Ascending aorta (tissue), 2 donors: ENCODE measurements at places on chromosomes 4 and X.

GRCh38 chrX:132775263-132775823 is 183.1 kb downstream of the HS6ST2 start:
- no peak for DNase-seq

DNA sequence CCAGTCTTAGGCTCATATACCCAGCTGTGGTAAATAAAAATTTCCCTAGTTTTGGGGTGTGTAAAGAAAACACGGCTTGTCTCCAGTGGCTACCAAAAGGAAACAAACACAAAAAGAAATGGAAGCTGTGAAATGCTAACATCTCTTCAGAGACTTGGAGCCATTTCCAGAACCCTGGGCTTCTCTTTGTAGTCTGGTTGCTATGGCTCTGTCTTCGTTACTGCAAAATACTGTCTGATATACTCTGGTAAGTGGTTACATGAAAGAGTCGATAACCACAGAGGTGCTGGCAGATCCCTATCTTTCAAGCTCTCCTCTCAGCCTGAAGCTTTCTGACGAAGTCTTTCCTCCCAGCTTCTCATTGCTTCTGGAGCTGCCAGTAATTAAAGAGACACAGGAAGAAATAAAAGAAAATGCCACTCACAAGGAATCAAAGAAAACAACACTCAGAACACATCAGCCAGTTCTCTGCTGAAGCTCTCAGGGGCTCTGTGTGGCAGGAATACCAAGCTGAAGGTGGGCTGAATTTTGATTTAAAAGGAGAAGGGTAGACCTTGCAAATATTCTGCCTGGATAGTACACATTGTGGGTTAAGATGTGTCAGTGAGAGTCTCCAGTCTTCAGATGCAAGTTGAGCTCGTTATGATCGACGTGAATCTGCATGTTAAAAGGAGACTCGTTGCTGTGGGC is 107.6 kb upstream of the FAM9C start:
- DNase-seq = no peak

- DNase-seq = no peak
These were observed 41.4 kb downstream of the JADE3 start for GRCh38 chrX:46953597-46953996.

DNA sequence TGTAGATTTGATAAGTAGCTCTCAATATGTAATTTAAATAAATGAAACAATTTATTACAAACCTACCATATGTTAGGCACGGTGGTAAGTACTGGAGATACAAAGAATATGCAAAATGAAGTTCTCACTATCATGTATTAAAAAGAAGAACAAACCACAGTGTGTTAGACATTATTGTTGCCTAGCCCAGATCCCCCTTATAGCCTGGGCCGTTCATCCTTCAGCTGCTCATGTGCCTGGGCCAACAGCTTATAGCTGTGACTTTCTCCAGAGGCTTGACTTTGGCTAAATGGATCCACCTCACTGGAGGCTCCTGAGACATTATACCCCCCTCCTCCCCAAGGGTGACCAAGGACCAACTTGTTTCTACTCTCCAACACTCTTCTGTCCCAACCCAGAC is 29.8 kb upstream of the CCNG2 start:
- DNase-seq = no peak

DNA sequence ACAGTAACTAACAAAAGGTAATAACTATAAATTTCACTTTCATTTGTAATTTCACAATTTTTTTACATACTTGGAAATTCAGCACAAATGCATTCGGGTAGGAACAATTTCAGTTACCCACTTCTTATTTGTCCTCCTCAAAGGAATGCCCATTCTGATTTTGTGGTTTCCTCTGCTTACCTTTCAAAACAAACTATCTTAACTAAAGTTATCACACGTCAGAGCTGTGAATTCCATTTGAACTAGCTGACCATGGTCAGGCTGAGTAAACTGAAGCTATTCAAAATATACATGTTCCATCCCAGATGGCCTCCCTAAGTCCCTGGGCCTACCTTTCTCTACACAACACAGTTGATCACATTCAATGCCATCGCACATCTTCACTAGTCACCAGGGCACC is 4.5 kb downstream of the CTPS2 start:
- DNase-seq = no peak

DNA sequence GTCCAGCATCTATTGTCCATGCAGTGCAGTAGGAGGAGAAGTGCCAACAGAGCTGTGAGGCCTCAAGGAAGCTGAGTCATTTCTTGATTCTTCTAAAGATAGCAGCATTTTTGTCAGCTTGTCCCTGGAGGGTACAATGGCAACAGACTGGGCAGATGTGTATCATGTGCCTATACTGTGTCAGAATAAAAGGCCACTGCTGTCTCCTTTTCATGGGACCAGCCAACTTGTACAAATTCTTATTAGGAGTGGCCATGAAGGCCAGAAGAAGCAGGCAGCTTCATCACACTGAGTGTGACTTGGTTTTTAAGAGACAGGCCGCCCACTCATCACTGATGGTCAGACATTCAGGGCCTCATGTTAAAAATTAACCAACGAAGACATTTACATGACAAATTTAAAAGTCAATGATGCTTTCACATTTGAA is 185.0 kb upstream of the FAM241A start:
- DNase-seq = no peak
